Cerebellar nuclear complex (tissue), 1 donor: ENCODE measurements at places on chromosomes 13 and 19.

DNA sequence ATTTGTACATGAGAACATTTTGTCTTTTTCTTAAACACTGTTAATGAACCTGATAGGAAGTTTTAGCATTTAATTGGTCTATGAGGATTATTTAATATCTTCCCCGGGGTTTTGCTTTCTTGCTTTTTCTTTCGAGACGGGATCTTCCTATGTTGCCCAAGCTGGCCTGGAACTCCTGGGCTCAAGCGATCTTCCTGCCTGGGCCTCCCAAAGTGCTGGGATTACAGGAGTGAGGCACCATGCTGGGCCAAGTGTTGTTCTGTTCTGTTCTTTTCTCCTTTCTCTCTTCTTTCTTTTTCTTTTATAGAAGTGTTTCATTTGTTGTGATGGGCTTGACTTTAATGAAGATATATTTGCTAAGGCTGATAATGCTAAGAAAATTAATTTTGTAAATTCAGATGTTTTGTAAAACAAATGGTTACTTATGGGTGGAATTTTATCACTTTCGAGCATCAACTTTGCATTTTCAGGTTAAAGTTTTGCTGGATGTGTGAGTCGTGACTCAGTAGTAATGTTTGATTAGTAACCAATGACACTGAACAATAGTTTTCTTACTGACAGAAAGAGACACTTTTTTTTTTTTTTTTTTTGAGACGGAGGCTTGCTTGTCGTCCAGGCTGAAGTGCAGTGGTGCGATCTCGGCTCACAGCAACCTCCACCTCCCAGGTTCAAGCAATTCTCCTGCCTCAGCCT is 2.2 kb downstream of the PAN3 start:
- DNase-seq, result no peak

DNA sequence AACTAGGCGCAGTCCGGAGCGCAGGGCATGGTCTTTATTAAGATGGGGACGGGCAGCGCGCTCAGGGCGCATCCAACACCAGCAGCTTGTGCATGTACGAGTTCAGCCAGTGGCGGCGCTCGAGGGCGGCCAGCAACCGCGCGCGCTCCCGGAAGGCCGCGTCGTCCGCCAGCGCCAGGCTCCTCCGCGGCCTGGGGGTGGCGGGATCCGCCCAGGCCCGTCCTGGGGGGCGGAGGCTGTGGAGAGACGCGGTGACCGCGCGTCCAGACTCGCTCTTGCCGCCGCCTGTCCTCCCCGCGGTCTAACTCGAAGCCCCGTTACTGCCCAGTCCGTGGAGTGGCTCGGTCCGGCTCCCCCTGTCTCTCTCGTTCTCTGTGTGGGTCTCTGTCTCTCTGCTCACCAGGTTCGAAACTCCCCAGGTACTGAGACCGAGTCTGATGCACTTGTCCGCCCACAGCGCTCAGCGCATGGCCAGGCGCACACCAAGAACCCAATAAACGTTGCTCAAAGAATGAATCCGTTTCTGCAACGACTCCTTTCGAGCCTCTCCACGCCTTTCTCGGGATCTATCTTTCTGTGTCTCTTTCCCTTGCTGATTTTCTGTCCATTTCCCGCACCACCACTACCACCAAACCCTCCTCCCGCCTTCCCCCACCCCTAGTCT is 702 bp downstream of the PTH2 start:
- peak; percentile 25 for DNase-seq

GRCh38 chr13:110628477-110628793 is 13.1 kb downstream of the NAXD start:
- no peak for DNase-seq

- DNase-seq, result no peak
These were observed 26.5 kb downstream of the ZNF607 start for GRCh38 chr19:37692956-37693620.

DNA sequence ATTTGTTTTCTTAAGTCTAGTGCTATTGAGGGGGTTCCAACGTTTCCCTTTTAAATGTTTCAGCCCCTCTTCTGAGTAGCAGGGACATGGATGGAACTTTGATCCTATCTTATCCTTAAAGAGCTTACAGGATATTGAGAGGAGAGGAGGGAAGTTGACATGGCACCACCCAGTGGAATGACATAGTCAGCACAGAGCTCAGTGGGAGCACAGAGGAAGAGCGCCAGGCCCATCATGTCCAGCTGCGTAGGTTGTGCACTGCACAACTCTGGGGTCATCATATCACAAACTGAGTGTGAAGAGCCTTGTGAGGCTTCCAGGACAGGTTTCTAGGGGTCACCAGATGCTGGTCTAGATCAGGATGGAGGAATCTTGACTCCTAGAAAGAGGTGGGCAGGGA is 4.6 kb upstream of the CDC42EP5 start:
- DNase-seq, result no peak

DNA sequence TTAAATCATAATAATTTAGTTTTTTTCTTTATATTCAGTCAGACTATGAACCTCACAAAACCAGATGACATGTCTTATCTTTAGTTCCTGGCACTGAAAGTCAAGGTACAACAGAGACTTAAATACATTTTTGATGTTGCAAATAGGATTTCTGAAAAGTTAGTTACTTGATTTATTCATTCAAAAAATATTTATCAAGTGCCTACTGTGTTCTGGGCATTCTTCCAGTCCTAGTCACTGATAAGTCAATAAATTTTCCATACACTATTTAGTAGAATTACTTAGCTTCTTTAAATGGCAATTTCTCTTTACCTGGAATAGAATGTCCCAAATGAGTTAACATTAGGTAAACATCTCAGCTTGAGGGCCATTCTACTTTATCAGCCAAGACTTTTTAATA is 938.3 kb upstream of the PCDH9 start:
- DNase-seq, result no peak
